ENCODE measurements at places on chromosomes 5 and 9.
A peak's percentile ranks its signal among the peaks of the same experiment; 100 is the strongest.

GRCh38 chr9:97316904-97317303 lies 9.4 kb downstream of the CCDC180 start:
- peaks cover 76% of the 10 kb centered on the region for H3K36me3 ChIP-seq
- DNase-seq, result no peak
- no peaks in the 10 kb centered on the region for H3K27me3 ChIP-seq
- H3K4me3 ChIP-seq, result no peak overlapping the region
- H3K27ac ChIP-seq, result no peak overlapping the region

DNA sequence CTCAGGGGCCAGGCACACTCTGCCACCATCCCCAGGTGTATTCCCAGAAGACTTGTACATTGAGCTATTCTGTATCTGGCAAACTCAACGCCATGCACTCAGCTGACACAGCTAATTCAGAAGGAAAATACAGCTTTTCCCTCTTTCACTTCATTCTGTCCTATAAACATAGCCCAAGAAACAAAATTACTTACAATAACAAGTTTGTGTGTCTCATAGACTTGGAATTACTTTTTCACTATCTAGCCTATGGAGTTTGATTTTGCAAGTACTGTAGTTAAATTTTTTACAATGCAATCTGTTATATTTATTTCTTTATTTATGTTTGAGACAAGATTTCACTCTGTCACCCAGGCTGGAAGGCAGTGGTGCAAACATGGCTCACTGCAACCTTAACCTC lies 125.1 kb upstream of the KLF9 start:
- no peak overlapping the region for H3K27ac ChIP-seq
- DNase-seq, result no peak
- H3K4me1 ChIP-seq, result no peaks in the 10 kb centered on the region

GRCh38 chr9:16732546-16732945 lies 137.9 kb downstream of the BNC2 start:
- no peak for DNase-seq
- H3K4me1 ChIP-seq, result peaks cover 12% of the 10 kb centered on the region
- H3K27me3 ChIP-seq, result no peaks in the 10 kb centered on the region
- no peak overlapping the region for H3K27ac ChIP-seq
- H3K36me3 ChIP-seq, result no peaks in the 10 kb centered on the region

- no peak overlapping the region for H3K27ac ChIP-seq
- DNase-seq, result no peak
- H3K4me1 ChIP-seq, result no peaks in the 10 kb centered on the region
- H3K36me3 ChIP-seq, result no peaks in the 10 kb centered on the region
- H3K27me3 ChIP-seq, result no peaks in the 10 kb centered on the region
- H3K4me3 ChIP-seq, result no peak overlapping the region
Observed at GRCh38 chr5:97847920-97848631, 665.0 kb upstream of the RIOK2 start.

DNA sequence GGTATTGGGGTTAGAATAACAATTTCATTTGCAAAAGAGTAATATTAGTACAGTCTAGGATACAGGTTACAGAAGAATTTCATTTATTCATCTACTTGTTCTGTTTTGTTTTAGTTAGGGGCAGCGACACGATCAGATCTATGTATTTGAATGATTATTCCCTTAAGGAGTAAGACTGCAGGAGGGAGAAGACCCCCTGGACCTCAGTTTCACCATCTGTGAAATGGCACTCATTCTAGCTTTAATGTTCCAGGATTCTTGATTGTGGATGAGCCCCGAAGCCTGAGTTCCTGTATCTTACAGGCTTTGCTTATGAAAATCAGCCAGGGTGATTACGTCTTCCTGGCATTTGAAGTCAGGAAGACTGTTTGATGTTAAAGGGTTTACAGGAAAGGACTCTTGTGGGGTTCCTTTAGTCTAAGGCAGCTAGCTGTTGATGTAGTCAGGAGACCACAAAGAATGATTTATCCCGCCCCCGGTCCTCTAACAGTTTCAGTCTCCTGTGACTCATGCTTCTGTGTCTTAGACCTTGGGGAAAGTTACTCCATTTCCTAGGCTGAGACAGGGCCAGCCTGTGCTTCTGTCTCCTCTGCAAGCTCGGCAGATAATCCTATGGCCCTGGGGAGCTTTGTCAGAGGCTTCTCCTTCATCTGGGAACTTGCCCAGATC lies 11.5 kb downstream of the SMIM3 start:
- peaks cover 24% of the 10 kb centered on the region for H3K4me1 ChIP-seq
- no peaks in the 10 kb centered on the region for H3K36me3 ChIP-seq
- no peaks in the 10 kb centered on the region for H3K27me3 ChIP-seq

- no peak overlapping the region for H3K4me3 ChIP-seq
- DNase-seq, result no peak
- no peaks in the 10 kb centered on the region for H3K27me3 ChIP-seq
- no peaks in the 10 kb centered on the region for H3K36me3 ChIP-seq
- no peaks in the 10 kb centered on the region for H3K4me1 ChIP-seq
Observed at GRCh38 chr9:6877671-6878161, 119.9 kb downstream of the KDM4C start.

- H3K36me3 ChIP-seq, result no peaks in the 10 kb centered on the region
- no peaks in the 10 kb centered on the region for H3K4me1 ChIP-seq
- H3K27ac ChIP-seq, result no peak overlapping the region
- no peak overlapping the region for H3K4me3 ChIP-seq
Observed at GRCh38 chr5:169389318-169389717, 88.4 kb upstream of the SLIT3 start.

- H3K27me3 ChIP-seq, result peaks cover 4% of the 10 kb centered on the region
- H3K27ac ChIP-seq, result no peak overlapping the region
- H3K4me1 ChIP-seq, result no peaks in the 10 kb centered on the region
- H3K4me3 ChIP-seq, result no peak overlapping the region
- DNase-seq, result no peak
Observed at GRCh38 chr5:146363161-146363874, 24.7 kb downstream of the POU4F3 start.

GRCh38 chr5:132464156-132464939 lies 26.2 kb downstream of the IRF1 start:
- DNase-seq, result no peak
- no peaks in the 10 kb centered on the region for H3K36me3 ChIP-seq
- peak overlapping the region; percentile 35 for H3K4me3 ChIP-seq
- peak overlapping the region; percentile 6 for H3K27ac ChIP-seq
- H3K27me3 ChIP-seq, result no peaks in the 10 kb centered on the region

Data from suprapubic skin (tissue), 4 donors.